ENCODE measurements at places on chromosomes 4 and X.

GRCh38 chr4:105943234-105943633, 48.0 kb downstream of the NPNT start:
- DNase-seq = no peak

GRCh38 chrX:40097141-40097503, 636 bp downstream of the BCOR start:
- DNase-seq = no peak

- no peak for DNase-seq
Measured at GRCh38 chr4:143189528-143189927, 4.8 kb downstream of the USP38 start.

- DNase-seq = no peak
Measured at GRCh38 chr4:161926033-161926828, 237.6 kb downstream of the FSTL5 start.

DNA sequence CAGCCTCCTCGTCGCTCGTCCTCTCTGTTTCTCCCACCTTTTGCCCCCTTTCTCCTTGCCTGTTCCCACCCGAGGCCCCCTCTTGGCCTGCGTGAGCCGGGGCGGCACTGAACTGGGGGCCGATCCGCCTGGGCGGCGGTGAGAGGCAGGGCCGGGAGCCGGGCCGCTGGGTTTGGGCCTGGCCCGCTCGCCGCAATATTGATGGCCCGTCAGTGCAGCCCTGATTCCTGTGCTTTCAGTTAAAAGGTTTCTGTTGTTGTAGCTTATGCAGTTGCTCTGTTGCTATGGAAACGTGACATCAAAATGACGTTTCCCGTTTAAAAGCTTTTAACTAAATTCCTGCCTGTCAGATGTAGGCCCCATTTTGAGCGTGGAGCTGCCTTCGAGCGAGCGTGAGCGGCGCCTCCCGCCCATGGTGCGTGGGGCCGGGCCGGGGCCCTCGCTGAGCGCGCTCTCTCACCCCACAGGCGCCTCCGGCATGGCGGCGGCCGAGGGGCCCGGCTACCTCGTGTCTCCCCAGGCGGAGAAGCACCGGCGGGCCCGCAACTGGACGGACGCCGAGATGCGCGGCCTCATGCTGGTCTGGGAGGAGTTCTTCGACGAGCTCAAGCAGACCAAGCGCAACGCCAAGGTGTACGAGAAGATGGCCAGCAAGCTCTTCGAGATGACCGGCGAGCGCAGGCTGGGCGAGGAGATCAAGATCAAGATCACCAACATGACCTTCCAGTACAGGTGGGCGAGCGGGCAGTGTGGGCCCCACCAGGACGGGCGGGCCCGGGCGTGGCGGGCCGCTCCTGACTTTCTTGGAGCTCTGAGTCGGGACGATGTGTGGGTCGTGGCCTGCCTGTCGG, at the start of gene MSANTD1:
Gene MSANTD1, plus strand, starts transcription at position 349 of the 851 bp plus-strand sequence. Its CDS starts 64 bp downstream, at position 413.
- DNase-seq = peak; percentile 57

- peak; percentile 18 for DNase-seq
Measured at GRCh38 chr4:132642016-132642817, 506.9 kb upstream of the PCDH10 start.

DNA sequence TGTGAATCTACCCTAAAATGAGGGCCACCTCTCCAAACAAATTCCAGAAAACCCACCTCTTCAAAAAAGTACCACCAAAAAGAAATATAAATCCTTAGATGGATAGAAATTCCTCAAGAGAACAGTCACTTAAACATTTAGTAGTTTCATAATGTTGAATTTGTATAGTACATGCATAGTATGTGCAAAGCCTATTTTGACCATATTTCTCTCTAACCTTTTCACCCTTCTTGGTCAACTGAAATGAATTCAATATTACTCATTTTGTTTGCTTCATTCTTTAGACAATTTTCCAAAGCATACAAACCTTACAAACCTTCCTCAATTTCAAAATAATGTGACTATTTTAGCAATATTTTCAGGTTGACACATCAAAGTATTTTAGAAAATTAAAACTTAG, 4.1 kb downstream of the RHOXF1 start:
- DNase-seq = no peak

GRCh38 chr4:124118061-124118460, 594.5 kb downstream of the ANKRD50 start:
- no peak for DNase-seq

GRCh38 chr4:163665521-163666331, 171.2 kb downstream of the TMA16 start:
- no peak for DNase-seq

DNA sequence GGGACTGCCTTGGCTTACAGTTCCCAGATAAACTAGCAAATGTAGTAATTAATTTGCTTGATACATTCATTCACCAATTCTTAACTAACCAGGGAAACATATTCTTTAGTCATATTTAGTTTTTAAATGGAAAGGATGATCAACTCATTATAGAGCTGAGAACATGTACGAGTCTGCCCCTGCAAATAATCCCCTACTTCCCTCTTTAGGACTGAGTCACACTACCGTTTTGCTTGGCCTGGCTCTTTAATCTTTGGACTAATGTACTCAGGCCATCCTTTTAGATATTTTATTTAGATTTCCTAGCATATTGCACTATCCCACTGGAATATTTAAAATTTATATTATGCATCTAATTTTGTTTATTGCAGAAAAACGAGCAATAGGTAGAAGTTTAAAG, 105.5 kb upstream of the LCORL start:
- no peak for DNase-seq

DNA sequence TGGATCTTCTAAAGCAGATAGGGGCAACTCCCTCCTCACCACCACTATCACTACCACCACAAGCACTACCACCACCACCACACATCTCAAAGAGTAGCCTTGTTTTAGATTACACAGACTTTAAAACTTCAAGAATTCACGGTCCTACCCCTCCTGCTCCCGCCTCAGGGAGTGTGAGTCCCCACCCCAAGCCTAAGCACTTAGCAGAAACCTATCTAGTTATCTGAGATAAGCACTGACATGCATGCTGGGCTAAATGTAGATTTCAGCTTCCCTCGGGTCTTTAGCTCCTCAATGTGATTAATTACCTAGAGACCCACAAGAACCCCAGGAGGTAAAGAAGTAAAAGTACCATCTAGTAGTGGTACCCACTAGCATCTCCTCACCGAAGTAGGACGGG, 775 bp downstream of the AMOT start:
- DNase-seq = no peak

DNA sequence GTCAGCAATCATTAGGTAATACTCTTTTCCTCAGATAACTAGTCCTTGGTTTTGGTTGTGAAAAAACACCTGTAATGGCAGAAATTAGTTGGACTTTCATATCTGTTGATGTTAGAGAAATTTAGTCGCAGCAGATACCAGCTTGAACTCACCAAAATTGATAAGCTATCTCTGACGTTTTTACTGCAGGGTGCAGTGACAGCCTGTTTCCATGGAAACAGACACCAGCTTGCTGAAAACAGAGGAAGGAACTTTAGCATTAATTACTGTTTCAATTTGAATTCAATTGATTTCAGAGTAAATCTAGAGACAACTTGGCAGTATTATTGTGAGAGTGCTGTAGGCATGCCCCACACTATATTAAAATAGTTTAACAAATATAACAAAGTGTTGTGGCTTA, 246.5 kb downstream of the PPP1R2C start:
- DNase-seq = no peak

DNA sequence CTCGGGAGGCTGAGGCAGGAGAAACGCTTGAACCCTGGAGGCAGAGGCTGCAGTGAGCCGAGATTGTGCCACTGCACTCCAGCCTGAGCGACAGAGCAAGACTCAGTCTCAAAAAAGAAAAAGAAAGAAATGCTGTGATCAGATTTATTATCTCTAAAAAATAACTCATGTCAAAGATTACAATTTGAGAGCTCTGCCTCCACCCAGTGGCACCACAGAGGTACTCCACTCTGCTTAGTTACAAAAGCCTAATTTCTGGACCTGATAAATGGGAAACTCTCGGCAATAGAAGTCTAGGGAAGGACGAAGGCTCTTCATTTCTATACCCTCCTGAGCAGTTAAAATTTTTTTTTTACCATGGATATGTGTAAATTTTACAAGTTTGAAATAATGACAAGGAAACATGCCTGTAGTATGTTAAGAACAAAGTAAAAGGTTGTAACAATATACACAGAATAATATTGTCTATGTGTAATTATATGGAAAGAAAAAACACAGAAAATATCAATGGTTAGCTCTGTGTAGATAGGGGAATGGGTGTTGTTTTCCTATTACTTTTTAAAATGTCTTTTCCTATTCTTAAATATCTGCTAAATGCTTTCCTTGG, 149.8 kb downstream of the STIM2 start:
- DNase-seq = peak; percentile 71

- no peak for DNase-seq
Measured at GRCh38 chrX:127943571-127943970, 108.6 kb downstream of the ACTRT1 start.

- DNase-seq = no peak
Measured at GRCh38 chr4:21830272-21830671, 118.3 kb downstream of the KCNIP4 start.

- DNase-seq = no peak
Measured at GRCh38 chrX:113457719-113458118, 617.1 kb upstream of the AMOT start.

- DNase-seq = no peak
Measured at GRCh38 chrX:31606771-31607170, 534.9 kb upstream of the FTHL17 start.

GRCh38 chrX:15471028-15471427, 22.1 kb downstream of the PIR start:
- DNase-seq = peak; percentile 45

DNA sequence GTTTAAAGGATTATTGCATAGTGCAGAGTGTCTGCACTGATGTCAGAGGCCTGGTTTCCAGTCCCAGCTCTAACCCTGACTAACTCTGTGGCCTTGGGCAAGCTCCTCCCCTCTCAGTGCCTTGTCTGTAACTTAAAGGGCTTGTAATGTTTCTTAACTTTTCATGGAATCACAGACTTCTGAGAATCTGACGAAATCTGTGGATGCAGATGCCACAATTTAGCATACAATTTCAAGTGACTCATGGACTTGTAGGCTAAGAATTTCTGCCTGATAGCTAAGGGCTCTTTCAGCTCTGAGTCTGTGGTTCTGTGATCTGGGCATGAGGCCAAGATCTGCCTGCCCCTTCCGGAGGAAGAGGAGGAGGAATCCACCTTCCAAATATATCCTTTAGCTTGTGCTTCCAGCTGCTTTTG, 236.9 kb downstream of the AR start:
- DNase-seq = peak; percentile 78

DNA sequence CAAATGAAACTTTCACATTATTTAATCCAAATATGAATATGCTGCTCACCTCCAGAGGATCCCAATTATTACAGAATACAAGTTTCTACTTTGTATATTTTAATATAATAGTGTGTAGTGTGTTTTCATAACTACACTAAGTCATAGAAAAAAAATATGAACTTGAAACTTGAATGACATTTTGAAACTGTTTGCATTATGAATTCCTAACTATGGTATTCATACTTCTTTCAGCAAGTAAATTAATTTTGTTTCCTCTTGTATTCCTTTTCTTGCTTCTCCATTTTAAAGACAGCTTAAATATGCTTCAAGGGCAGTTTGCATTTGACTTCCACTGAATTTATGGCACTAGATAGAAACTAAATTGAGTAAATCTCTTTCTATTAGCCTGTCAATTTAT, 177.1 kb downstream of the BMPR1B start:
- no peak for DNase-seq

GRCh38 chrX:44099366-44099765, 126.2 kb upstream of the NDP start:
- no peak for DNase-seq

DNA sequence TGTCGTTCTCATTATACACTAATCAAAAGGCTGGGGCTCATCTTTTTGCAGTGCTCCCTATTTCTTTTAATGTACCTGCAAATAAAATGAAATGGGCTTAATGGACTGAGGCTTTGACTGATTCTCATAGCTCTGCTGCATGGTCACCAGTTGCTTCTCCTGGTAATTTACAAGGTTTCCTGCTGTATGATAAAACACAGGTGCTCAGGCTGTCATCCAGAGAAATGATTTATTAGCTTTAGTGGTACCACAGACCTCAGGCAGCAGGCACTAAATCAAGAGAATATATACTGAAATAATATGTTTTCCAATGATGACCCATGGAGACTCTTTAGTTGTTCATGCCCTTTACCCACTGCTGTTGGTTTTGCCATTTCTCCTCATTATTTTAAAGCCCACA, 137.7 kb downstream of the C4orf33 start:
- DNase-seq = no peak

GRCh38 chrX:43958529-43958928, 14.7 kb downstream of the NDP start:
- DNase-seq = peak; percentile 41

GRCh38 chr4:185210102-185210981, 944 bp downstream of the SNX25 start:
- DNase-seq = peak; percentile 74

- DNase-seq = no peak
Measured at GRCh38 chrX:155757046-155757759, 123.9 kb upstream of the VAMP7 start.

GRCh38 chr4:101282076-101282844, 65.1 kb downstream of the PPP3CA start:
- no peak for DNase-seq

GRCh38 chr4:47427935-47428334, 35.6 kb downstream of the COMMD8 start:
- DNase-seq = no peak

GRCh38 chr4:77089866-77090265, 14.1 kb upstream of the CCNI start:
- DNase-seq = no peak

DNA sequence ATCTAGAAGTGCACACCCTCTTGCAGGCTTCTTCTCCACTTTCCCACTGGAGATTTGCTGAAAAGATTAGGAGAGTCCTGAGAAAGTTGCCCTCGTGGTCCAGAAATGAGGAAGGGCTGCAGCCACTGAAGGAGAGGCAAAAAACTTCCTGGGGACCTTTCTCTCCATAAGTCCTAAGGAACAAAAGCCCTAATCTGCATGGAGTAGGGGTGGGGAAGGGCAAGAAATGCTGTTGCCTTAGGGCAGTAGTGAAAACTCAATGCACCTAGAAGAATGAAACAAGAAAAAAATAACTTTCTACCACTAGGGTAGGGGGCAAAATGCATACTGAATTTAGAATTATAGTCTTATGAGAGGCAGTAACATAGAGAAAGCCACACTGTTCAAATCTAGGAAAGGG, 1408.8 kb downstream of the PCDH19 start:
- DNase-seq = no peak

DNA sequence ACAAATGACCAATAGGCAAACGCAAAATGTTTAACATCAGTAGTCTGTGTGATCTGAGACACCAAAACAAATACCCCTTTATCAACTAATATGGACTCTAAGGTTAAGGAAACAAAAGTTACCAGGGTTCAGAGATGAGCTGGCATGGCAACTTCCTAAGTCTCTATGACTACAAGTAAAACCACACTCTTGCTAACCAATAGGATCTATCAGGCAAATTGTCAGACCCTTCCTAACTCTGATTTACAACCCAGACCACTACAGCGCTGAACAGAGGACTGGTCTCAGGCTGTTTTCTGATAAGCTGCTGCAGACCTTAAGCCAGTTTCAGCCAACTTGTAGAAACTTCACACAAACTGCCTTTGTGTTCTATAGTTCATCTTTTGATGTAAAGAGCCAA, 608.0 kb downstream of the TLL1 start:
- no peak for DNase-seq
